ENCODE measurements at places on chromosomes 2 and 18. TPM values are rescaled to one million over a fixed set of nuclear protein-coding genes. Genes with fewer than 3 reads are reported as not detected.

Gene FAM237A
- total RNA-seq, result not detected

- no peak for DNase-seq
Observed at GRCh38 chr2:171165967-171166327, 5.3 kb upstream of the TLK1 start.

Gene GATA6
- 94.2 TPM for total RNA-seq

DNA sequence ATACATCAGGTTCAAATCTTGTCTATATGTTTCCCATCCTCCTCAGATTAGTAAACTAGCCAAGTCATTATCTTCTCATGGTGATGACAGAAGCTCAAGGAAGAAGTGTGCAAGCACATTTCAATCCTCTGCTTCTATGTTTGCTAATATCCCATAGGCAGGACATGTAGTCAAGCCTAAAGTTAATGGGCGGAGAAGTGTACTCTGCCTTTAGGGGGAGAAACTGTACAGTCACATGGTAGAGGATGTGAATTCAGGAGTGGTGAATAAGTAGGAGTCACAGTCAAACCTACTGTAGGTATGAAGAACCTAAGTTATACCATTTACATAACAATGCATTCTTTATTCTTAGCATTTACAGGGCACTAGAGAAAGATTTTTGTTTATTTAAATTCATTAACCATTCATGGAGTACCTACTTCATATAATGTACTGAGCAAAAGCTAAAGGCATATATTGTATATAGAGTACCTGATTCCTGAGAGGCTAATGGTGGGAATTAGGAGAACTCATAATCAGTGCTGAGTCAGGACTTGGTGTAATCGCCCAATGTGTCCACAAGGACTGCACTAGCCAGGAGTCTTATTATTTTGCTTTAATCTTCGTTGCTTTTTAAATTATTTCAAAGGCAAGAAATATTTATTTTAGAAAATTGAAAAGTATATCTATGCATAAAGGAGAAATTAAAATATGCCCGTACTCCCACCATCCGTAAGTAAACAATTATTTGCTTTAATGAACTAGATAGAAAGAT is 394.3 kb upstream of the ETAA1 start:
- DNase-seq, result no peak

DNA sequence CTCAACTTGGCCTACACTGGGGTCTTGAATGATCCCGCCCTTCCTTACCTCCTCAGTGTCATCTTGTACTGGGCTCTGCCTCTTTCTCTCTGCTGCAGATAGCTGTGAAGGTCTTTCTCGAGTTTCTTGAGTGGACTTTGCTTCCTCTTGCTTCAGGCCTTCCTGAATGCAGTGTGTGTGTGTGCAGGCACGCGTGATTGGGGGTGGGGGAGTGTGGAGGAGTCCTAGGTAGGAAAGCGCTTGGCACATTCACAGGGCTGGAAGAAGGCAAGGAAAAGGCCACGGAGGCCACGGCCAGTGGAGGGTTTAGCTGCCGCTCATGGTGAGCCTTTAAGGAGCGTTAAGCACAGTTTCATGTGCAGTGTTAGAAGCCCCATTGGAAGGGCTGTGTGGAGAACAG is 5.5 kb downstream of the RALB start:
- no peak for DNase-seq

GRCh38 chr2:208406474-208407451 is at the start of gene PTH2R:
Gene PTH2R, plus strand, starts transcription at chr2:208406792. Its CDS starts 252 bp downstream, at chr2:208407044.
- DNase-seq, result no peak

Gene SLC35F6
- 33.0 TPM for total RNA-seq

DNA sequence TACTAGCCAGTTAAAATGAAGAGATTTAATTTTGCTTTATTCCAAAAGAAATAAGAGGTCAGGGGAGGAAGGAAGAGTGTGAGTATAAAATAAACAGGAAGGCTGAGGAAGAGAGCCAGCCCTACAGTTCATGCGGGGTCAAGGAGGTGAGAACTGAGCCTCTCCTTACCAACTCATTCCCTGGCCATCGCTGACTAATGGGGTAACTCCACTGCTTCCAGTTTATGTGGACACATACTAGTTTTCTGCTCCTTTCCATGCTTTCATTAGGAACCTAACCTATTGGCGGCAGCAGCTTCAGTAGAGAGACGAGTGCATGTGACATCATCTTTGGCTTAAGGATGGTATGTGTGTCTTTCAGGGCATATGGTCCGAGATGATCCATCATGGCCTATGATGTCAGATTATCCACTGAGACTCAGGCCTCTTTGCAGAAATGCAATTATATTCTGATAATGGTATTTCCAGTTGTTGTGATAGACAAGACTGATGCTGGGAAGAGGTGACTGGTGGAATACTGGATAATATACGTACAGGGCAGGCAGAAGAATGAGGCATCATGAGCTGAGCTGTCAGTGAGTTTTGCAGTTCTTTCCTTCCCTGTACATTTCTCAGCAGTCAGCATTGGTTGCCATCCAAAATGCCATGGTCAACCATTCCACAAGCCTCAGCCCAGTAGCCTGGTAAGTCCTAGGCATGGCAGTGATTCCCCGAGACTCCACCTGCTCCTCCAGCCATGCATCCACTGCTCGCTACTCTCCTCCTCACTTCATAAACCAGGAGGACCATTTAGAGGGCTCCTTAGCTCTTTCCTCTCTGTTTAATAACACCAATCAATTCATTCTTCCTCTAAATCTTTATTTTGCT is 184.6 kb upstream of the OSR1 start:
- DNase-seq, result no peak

Gene SIGLEC15
- total RNA-seq, result 4.7 TPM

Gene KLHL30
- 2.0 TPM for total RNA-seq

Gene UCN
- total RNA-seq, result 3.1 TPM

DNA sequence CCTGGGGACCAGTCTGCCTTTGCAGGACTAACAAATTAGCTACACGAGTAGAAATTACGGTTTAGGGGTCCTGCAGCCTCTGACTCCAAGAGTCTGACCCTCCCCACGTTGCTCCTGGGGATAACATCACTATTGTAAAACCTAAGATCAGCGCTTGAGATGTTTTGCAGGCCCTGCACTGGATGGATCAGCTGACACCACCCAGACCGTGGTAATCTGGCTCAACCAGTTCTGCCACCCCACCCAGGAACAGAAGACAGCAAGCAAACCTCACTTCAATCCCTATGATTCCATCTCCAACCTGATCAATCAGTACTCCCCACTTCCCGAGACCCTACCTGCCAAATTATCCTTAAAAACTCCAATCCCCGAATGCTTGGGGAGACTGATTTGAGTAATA is 31.7 kb downstream of the NGEF start:
- peak; percentile 81 for DNase-seq

Gene PPP4R1
- total RNA-seq, result 76.5 TPM

- DNase-seq, result no peak
Observed at GRCh38 chr2:216578325-216578724, 54.9 kb upstream of the IGFBP2 start.

Gene LBX2
- 3.3 TPM for total RNA-seq

Measured in mucosa of gallbladder (tissue), 1 donor.